ENCODE measurements at places on chromosomes 11 and 22. TPM values are rescaled to one million over a fixed set of nuclear protein-coding genes. Genes with fewer than 3 reads are reported as not detected.

DNA sequence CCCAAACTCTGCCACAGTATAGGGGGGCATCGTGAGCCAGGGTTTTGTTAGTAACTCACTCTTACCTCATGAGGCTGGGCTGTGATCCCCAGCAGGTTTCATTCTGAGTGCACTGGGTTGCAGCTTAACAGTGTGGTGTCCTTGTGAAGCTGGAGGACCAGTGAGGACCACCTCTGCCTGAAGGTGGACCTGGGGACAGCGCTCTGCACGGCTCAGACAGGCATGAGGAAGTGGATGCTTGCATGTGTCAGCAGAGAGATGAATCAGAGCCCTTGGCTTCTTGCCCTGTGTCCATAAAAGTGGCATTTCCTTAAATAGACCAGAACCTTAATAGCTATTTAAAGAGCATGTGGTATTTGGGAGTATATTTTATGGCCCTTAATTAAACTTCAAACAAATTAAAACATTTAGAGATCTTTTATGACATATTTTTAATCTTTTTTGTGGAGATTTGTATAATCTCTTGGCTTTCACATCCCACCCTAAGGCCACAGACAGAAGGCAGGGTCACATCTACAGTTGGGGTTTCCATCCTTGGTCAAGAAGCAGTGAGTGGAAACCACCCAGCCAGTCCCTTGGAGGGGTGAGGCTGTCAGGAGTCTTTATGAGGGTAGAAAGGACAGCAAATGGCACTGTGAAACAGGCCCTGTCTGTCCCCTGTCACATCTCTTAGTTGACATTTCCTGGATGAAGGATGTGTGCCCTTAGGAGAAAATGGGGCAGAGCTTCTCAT, 24.8 kb upstream of the ADORA2A start:
- DNase-seq, result peak; percentile 49

DNA sequence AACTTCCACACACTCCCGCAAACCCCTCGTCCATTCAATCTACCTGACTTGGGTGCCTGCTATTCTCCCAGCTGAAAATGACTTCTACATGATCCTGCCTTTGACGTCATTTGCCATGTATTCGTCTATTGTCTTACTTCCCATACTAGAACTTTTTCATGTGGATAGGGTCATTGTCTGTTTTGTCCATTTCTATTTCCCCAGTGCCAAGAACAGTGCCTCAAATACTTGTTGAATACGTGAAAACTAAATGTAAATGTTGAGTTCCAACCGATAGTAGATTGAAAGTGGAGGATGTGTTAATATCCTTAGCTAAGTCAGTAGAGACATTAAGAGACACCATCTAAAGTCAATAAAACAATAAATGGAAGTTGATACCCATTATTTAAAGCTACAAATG, 935 bp downstream of the TRIM68 start:
- peak; percentile 20 for DNase-seq

GRCh38 chr11:64670975-64671374, 52.0 kb downstream of the NRXN2 start:
- DNase-seq, result no peak

DNA sequence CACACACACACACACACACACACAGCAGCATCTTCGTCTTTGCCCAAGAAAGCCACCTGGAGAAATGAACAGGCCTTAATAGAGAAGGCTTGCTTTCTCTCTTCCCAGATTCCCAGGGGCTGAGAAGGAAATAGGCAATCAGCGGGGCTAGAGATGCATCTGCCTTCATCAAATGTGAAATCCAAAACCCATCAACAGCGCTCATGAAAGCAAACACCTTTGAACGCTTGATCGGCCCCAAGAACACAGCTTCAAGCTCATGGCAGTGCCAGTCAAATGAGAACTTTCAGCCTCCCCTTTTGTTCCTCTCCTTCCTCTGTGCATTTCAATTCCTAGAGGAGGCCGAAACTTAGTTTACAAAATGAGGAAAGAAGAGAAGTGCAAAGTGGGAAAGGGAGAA, 122.7 kb downstream of the EFCAB6 start:
- no peak for DNase-seq

DNA sequence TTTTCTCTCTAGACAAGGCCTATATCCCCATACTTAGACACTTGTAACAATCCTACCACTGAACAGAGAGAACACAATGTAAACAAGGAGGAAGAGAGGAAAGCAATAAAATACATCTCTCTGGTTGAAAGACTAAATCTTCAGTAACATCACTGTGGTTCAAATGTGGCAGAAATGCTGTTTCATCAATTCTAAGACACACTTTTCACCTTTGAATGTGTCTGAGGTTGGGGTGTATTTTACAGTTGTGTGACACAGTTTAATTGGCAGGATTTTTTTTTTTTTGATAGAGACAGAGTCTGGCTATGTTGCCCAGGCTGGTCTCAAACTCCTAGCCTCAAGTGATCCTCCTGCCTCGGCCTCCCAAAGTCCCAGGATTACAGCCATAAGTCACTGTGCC, 79.5 kb downstream of the AMBRA1 start:
- no peak for DNase-seq

- no peak for DNase-seq
Observed at GRCh38 chr22:20648306-20648903, 125.5 kb upstream of the SERPIND1 start.

GRCh38 chr11:129937592-129938238, 42.3 kb upstream of the NFRKB start:
- DNase-seq, result no peak

- no peak for DNase-seq
Observed at GRCh38 chr11:35223371-35223796, 84.4 kb downstream of the CD44 start.

DNA sequence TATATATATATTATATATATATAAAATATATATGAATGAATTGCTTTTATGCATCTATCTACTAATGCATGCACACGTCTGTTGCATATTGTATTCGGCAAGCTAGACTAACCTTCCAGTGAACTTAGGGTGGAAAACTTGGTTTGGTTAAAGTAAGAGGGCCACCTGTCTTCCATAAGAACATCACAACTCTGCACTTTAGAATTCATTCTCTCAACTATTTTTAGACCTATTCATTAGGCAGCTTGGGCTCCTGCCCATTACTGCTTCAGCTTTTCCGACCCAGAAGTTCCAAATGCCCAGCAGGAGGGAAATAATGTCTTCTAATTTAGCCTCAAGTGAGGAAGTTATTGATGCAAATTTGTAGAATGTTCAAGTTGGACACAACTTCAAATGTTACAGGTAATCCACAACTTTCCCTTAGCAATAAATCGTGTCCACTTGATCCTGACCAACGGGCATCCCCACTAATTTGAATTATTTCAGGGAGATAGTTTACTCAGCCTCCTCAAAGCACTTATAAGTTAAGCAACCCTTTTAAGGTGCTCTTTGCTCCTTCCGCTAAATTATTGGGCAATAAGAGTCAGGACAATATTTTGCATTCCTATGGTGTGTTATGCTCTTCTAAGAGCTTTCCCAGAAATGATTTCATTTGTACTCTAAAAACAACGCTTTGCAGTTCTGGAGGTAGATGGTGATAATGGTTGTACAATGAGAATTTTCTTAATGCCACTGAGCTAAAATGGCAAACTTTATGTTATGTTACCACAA, 132.3 kb downstream of the OPCML start:
- DNase-seq, result no peak

DNA sequence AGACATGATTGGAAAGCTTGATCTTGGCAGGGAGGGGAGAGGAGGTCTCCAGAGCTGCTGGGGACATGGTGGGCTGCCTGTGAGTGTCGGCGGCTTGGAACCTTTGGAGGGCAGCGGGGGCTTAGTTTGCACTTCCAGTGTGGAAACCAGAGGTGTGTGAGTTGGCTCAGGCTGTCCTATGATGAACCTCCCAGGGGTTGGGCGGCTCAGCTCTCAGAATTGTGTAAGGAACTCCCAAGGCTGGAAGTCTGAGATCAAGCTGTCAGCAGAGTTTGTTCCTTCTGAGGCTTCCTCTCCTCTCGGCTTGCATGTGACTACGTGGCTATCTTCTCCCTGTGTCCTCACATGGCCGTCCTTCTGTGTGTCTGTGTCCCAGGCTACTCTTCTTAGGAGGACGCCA, 87.9 kb upstream of the B3GAT1 start:
- no peak for DNase-seq

DNA sequence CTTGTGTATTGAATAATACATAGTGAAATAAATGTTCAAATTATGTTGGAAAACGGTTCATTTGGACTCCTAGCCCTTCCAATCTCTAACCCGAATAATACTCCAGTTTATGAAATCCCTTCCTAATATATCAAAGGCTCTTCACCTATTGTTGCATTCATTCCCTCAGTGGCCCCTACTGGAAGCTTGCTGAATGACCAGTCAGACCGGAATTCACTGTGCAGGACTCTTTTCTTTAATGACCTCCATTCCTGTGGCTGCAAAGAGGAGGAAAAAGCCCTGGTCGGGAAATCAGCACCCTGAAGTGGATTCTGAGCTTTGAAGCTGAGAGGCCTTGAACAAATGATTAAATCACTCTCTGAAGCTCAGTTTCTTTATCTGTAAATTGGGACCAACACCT, 19.1 kb upstream of the RCN1 start:
- DNase-seq, result peak; percentile 68

- no peak for DNase-seq
Observed at GRCh38 chr11:24944891-24945290, 448.0 kb downstream of the LUZP2 start.

GRCh38 chr11:2428322-2428795, 16.0 kb downstream of the TRPM5 start:
- DNase-seq, result peak; percentile 77

- DNase-seq, result no peak
Observed at GRCh38 chr11:12789596-12790215, 115.5 kb downstream of the TEAD1 start.

DNA sequence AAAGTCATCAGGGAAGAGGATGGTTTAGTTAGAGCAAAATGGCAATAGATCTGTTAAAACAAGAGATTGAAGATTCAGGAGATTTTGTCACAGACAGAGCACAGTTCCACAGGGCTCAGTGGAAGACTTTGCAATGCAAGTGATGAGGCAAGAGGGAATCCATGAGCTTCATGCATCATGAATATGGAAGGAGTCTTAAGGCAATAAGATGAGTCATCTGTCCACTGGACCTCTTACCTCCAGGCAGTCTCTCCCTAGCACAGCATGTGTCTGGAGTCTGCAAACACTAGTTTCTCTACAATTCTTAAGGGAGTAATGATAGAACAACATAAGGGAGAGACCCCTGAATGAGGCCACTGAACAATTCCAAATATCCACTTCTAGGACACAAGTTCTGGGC, 245.7 kb downstream of the NXPE2 start:
- DNase-seq, result no peak

GRCh38 chr11:1619449-1619848, 2.5 kb downstream of the KRTAP5-4 start:
- DNase-seq, result peak; percentile 13

- DNase-seq, result no peak
Observed at GRCh38 chr11:134464981-134465730, 53.1 kb upstream of the B3GAT1 start.

DNA sequence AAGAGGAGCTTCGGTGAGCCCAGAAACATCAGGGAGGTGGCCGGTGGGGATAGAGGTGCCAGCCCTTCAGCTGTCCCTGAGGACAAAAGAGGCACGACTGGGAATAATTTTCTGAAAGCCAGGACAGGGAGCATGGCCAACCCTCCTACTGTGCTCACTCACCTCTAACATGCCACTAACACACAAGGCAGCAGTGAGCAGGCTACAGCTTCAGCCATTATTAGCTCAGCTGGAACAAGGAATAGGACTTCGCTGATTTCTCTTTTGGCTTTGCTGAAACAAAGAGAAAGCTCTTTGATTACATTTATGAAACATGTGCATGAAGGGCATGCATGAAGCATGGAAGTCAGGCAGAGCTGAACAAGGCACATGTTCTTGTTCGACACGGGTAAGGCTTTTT, 12.1 kb upstream of the OR10A5 start:
- no peak for DNase-seq

DNA sequence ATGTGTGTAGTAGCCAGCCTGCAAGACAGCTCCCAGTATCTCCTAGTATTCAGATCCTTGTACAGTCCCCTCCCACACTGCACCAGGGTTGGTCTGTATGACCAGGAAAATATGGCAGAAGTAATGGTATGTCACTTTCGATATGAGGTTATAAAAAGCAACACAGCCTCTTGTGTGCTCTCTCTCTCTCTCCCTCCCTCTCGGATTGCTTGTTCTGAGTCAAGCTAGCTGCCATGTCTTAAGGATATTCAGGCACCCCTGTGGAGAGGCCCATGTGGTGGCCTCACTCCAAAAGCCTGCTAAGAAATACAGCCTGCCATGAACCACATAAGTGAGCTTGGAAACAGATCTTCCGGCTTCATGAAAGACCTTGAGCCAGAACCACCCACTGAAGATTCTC, 25.4 kb downstream of the FXYD6 start:
- DNase-seq, result no peak

GRCh38 chr11:44579302-44579761, 13.9 kb downstream of the CD82 start:
- no peak for DNase-seq

GRCh38 chr11:63670433-63671321, 499 bp downstream of the ATL3 start:
- DNase-seq, result peak; percentile 70

GRCh38 chr11:78390809-78391208, 26.8 kb downstream of the GAB2 start:
- DNase-seq, result no peak

DNA sequence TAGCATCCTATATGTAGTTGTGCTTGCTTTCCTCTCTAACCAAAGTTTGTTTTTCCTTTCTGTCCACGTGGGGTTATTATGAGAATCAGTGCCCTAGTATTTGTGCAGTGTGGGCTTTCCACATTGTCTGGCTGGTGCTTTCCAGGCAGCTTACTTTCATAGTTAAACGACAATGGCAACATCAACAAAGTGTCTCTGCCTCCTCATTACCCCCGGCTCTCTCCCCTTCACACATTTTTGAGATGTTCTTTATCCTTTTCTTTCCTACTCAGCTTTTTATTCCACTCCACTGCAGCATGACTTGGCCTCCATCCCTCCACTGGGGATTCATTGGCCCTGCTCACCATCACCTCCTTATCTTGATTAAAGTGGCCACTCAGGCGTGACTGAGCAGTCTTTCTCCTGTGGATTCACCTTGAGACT, 19.1 kb downstream of the SPECC1L start:
- no peak for DNase-seq

EIF3L gene
- 664 TPM for total RNA-seq

CCDC73 gene
- not detected for total RNA-seq

ACR gene
- not detected for total RNA-seq

MRPL16 gene
- total RNA-seq, result 59.8 TPM

HEPN1 gene
- not detected for total RNA-seq

E2F8 gene
- total RNA-seq, result 1.6 TPM

RIBC2 gene
- total RNA-seq, result 3.9 TPM

DERL3 gene
- total RNA-seq, result 0.26 TPM

CNTN5 gene
- not detected for total RNA-seq

SART1 gene
- total RNA-seq, result 46.5 TPM

VWA5A gene
- total RNA-seq, result 6.6 TPM

FGF19 gene
- 0.13 TPM for total RNA-seq

KRTAP5-7 gene
- 0.08 TPM for total RNA-seq
